ENCODE measurements at places on chromosomes 1 and 21.

GRCh38 chr1:39828734-39829133 is 40.1 kb upstream of the BMP8B start:
- peak; percentile 76 for ATAC-seq

DNA sequence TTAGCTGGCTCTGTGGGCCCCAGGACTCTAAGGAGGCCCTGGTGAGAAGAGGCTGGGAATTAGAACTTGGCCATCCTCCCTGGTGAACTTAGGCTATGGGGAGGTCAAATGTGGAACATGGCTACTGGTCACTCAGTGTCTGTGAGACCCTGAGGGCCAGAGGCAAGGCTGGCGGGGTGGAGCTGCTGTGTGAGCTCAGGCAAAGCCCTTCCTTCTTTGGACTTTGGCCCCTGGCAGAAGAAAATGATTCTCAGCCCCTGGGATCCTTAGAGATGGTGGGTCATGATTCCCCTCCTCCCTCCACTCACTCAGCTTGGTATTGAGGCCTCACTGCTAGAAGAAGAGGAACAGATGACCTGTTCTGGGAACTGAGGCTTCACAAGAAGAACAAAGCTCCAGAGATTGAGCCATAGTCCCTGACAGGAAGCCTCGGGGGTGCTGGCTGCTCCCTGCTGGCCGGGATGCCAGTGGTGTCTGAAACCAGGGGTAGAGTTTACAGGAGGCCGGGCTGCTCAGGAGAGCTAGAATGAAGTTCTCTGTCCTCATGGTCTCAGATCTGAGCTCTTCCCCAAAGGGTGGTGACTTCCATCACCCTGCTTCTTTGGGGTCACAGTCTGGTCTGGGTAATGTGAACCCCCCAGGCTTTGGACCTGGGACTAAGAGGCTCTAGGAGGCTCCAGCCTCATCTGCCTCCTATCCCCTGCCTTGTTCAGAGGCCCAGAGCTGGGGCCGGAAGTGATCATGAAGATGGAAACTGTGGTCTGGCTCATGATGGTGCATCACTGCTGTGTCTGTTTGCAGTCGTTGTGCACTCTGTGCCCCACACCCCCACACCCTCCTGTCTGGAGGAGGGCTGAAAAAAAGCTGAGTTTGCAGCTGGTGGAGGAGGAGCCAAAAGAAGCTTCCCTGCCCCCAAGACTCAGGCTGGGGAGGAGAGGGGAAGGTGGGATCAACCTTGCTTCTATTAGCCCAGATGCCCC is 905 bp downstream of the BTBD19 start:
- no peak for ATAC-seq

- no peak for ATAC-seq
Observed at GRCh38 chr1:182255494-182255893, 136.1 kb downstream of the GLUL start.

DNA sequence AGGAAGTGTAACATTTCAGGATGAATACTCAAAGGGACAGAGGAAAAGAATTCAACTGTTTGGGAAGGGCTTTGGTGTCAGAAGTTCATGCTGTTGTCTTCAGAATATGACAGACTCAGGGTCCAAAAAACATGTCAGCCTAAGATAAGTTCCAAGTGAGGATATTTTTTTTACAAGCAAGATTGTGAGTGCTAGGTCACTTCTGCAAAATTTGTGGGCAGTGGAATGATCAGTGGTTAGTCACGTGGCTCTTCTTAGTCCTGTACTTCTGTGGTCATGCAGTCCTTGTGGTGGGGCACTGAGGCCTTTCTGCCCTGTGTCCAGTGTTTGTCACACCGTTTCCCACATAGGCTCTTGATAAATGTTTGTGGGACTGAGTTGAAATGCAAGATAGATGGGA is 5.2 kb downstream of the RGL1 start:
- no peak for ATAC-seq

DNA sequence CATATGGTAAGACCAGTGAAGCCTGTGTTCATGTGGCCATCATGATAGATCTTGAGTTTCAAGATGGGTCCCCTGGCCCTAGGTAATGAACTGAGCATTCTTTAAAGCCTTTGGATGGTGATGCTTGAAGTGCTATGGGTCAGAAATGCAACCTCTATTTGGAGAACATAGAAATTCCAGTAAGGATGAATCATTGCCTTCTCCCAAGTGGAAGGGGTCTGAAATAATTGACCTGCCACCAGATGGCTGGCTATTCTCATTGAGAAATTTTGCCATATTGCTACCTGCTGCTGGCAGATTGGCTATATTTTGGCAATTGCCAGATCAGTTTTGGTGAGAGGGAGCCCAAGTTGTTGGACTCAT is 739 bp upstream of the IFI6 start:
- ATAC-seq = no peak

DNA sequence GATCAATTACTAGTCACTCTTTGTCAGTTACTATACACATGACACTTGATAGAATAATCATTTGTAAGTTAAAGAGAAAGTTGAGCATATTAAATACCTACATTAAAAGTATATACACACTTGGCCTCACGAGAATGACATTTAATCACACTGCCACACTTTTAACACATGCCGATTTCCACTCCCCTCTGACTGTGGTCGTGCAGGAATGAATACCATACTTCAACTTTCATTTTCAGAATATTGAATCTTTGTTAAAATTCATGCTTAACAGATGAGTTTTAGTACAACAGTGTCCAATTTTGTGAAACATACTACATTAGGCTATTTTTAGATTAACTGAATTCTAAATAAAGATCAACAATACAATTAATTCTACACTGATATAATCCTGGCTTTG is 78.2 kb upstream of the SDC3 start:
- ATAC-seq = no peak

DNA sequence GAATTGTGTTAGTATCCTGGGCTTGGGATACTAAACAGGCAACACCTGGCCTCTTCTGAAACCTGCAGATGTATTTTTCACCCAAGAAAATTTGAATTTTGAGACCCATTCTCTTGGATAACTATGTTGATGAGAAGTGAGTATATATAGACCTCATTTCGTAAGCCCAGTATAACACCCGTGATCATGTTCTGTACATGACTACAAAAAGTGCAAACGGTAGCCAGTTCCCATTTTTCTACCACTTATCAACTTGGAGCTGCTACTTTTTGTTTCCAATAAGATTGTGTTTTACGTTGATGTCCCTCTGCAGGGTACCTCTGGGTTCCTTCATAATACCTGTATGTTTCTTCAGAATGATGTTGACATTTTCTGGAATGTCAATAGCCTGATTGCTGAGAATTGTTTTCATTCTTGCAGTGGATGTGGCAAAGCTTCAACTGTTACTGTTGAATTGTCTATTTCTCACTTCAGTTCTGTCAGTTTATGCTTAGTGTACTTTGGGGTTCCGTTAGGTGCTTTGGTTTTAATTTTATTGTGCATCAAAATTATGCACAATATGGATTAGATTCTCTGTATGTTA is 48.1 kb downstream of the ZFYVE9 start:
- no peak for ATAC-seq

DNA sequence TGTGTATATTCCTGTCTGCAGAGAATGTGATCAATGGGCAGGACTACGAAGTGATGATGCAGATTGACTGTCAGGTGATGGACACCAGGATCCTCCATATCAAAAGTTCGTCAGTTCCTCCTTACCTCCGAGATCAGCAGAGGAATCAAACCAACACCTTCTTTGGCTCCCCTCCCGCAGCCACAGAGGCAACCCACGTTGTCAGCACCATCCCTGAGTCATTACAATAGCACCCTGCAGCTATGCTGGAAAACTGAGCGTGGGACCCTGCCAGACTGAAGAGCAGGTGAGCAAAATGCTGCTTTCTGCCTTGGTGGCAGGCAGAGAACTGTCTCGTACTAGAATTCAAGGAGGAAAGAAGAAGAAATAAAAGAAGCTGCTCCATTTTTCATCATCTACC is 65.2 kb downstream of the OLFML2B start:
- no peak for ATAC-seq

GRCh38 chr1:57729181-57729580 is 305.3 kb upstream of the DAB1 start:
- no peak for ATAC-seq

DNA sequence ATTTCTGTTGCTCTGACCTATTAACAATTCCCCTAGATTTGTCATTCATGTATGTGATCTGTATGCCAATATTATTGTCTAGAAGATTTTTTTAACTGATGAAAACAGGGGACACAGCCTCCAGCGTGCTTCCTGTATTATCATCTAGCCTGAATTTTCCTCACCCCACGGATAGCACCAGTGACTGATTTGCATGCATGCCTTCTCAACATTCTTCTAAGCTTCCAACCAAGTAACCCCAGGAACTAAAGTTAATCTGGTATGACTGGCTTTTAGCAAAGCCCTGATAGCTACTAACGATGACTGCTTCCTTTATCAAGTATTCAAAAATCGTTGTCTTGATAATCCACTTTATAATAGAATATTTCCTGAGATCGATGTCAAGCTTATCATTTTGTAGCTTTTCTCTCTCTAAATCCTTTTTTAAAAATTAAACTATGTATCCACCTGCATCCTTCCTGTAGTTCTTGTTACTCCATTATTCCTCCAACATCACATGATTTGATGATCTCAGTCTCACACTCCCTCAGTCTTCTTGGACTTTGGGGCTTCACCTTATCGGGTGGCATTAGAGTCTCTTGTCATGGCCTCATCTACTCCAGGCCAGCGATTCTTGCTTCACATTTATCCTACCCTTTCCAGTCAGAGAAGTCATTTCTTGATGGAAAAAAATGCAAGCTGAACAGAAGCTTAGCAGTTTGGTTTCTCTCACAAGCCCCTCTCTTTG is 19.0 kb downstream of the BCAR3 start:
- ATAC-seq = no peak

GRCh38 chr1:186301448-186301847 is 73.6 kb downstream of the TPR start:
- no peak for ATAC-seq

- no peak for ATAC-seq
Observed at GRCh38 chr21:44323591-44323990, 15.6 kb downstream of the CFAP410 start.

GRCh38 chr1:155166471-155167165 is 6.5 kb downstream of the KRTCAP2 start:
- peak; percentile 24 for ATAC-seq

GRCh38 chr1:79517470-79518224 is 511.1 kb upstream of the ADGRL4 start:
- ATAC-seq = no peak

GRCh38 chr1:174964972-174965361 is 34.8 kb upstream of the CACYBP start:
- peak; percentile 4 for ATAC-seq

GRCh38 chr1:2468041-2468472 is 8.0 kb upstream of the PLCH2 start:
- no peak for ATAC-seq

GRCh38 chr1:46568461-46568891 is 17.0 kb upstream of the KNCN start:
- ATAC-seq = no peak

GRCh38 chr1:71494163-71494562 is 413.3 kb upstream of the ZRANB2 start:
- ATAC-seq = no peak

- ATAC-seq = no peak
Observed at GRCh38 chr1:211676761-211677160, 1.3 kb upstream of the NEK2 start.

DNA sequence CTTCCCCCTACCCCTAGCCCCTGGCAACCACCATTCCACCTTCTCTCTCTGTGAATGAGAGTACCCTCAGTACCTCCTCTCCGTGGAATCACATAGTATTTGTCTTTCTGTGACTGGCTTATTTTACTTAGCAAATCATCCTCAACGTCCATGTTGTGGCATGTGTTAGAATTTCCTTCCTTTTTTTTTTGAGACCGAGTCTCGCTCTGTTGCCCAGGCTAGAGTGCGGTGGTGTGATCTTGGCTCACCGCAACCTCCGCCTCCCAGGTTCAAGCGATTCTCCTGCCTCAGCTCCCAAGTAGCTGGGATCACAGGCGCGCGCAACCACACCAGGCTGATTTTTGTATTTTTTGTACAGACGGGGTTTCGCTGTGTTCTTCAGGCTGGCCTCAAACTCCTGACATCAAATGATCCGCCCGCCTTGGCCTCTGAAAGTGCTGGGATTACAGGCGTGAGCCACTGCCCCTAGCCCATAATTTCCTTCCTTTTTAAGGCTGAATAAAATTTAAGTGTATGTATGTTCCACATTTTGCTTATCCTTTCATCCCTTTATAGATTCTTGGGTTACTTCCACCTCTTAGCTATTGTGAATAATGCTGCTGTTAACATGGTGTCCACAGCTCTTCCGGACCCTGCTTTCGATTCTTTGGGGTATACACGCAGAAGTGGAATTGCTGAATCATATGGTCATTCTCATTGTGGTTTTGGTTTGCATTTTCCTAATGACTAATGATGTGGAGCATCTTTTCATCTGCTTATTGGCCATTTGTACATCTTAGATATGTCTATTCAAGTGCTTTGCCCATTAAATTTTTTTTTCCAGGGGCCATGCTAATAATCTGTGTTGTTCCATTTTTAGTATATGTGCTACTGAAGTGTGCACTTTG is 32.3 kb downstream of the ERRFI1 start:
- ATAC-seq = no peak

DNA sequence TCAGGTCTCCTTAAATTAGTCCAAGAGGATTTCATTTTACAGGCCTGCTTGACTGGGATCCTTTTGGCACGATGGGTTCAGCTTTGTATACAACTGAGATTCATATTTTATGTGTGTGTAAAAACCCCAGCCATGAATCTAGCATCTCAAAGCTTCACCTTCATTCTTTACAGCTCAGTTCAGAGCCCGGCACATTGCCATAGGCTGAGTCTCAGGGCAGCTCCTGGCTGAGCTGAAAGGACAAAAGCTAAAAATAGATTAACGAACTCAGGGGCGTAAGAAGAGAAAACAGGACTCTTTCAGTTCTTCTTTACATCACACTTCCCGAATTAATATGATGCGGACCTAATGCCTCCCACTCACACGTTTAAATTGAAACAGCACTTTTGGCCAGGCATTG is 262.8 kb upstream of the PBX1 start:
- no peak for ATAC-seq

GRCh38 chr1:68365709-68366382 is 83.9 kb downstream of the RPE65 start:
- no peak for ATAC-seq

DNA sequence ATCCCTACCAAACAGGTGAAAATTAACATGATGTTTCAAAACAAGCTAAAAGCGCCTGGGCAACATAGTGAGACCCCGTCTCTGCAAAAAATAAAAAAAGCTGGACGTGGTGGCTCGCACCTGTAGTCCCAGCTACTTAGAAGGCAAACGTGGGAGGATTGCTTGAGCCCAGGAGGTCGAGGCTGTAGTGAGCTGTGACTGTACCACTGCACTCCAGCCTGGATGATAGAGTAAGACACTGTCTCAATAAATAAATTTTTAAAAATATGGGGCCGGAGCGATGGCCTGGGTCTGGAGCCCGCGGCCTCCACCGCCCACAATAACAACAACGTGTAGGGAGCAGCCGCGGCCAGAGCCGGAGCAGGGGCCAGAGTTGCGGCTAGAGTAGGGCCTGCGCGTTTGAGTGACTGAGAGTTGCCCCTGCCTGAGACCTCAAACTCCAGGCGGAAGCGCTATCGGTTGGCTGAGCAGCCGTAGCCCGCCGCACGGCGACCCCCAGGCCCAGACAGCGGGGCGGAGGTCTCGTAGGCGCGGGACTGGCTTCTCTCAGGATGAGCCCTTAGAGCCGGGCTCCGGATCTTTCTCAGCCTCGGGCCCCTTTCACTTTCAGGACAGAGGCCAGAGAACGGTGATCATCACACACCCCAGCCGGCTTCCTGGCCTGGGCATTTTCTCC is 41.4 kb downstream of the ZMYM1 start:
- ATAC-seq = peak; percentile 25

GRCh38 chr1:56222914-56223540 is 356.3 kb downstream of the PLPP3 start:
- ATAC-seq = no peak

GRCh38 chr1:230068952-230069684 is 2.1 kb downstream of the GALNT2 start:
- ATAC-seq = no peak
